ENCODE measurements at places on chromosomes 16 and 17.

DNA sequence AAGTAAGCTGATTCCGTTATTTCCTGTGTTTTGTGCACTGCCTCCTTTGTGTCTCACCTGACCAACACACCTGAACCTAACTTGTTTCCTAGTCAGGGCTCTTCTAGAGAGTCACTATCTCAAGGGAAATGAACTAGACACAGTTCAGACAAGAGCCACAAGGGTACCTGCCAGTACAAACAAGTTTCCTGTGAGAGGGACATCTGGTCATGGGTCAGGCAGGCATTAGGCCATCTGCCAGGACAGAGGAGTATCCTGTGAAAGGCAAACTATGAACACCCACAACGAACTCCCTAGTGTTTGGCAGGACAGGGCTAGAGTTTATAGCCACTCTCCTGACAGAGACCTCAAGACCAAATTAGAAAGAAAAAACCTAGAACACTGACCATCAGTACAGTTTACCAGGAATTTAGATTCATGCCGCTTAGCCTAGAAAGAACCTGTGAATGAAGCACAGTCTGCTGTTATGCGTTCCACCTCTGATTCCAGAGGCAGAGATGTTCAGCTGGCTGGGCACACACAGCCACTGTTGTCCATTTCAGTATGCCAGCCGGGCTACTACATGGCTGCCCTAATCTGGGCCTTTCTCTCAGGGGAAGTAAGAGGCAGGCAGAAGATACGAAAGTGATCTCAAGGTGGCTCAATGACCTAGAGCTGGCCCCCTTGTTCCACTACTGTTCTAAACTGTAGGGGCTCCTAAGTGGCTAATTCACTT lies 20.7 kb upstream of the GLG1 start:
- DNase-seq: no peak

GRCh38 chr17:76981545-76982295 lies 113.5 kb downstream of the MGAT5B start:
- DNase-seq: no peak

- no peak for DNase-seq
Measured at GRCh38 chr16:84532855-84533486, 28.5 kb upstream of the MEAK7 start.

GRCh38 chr17:78338486-78339259 lies 21.2 kb downstream of the SOCS3 start:
- DNase-seq: no peak

DNA sequence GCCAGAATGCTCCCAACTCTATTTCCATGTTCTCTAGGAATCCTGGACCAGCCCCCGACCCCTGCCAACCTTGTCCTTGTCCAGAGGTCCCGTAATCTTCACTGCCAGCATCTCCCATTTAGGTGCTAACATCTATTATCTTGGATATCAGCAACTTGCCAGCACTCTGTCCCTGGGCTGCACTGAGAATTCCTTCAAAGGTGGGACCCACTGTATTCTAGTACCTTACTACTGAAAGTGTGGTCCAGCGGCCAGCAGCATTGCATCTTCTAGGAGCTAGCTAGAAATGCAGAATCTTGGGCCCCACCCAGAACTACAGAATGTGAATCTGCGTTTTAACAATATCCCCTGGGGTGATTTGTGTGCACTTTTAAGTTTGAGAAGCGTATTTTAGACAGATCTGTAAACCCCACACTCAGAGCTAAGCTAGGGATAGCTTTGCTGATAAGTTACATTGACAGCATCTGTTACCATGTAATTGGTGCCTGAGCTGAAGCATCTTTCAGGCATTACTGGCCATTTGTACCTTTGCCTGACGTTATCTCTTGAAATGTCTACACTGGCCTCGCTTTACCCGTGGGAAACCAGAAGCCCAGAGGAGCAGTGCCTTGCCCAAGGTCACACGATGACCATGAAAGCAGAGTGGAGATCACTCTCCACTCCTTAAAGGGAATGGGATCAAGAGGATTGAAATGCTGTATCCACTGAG lies 8.3 kb downstream of the ABAT start:
- DNase-seq: no peak
